ENCODE measurements at places on chromosomes 4 and X.

DNA sequence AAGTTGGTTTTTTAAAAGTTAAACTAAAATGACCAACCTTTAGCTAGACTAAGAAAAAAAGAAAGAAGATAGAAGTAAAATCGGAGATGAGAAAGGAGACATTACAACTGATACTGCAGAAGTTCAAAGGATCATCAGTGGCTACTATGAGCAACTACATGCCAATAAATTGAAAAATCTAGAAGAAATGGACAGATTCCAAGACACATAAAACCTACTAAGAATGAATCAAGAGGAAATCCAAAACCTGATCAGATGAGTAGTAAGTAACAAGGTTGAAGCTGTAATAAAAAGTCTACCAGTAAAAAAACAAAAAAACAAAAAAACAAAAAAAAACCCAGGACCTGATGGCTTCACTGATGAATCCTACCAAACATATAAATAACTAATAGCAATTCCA lies 16.1 kb downstream of the IQCM start:
- no peak for DNase-seq

DNA sequence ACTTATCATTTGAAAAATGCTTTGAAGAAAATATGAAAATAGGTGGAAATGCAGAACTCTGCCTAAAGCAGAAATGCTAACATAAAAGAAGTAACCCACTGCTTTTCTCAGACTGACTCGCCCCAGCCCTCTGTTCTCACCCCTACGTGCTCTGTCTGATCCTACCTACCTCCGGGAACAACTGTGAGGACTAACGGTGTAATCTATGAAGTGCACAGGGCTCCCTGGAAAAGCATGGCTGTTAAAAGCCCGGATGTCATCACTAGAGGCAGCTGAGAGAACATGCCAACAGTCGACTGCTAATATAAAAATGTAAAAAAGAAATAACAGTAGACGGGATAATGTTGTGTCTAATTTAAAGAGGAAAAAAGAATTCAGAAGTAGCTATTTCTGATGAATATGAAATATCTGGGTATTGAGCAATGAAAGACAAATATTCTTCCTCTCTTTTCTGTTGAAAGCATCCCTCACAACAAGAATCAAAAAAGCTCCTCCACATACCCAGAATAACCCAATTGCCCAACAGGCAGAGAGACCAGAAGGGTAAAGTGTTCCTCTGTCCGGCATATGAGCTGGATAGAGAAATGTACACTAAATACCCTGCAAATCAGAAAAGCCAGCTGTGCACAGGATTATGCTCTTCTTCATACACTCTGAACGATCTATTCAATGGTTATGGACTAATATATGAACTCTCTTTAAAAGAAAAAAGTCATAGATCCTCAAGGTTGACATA lies 130.7 kb downstream of the TSPAN5 start:
- DNase-seq, result no peak

DNA sequence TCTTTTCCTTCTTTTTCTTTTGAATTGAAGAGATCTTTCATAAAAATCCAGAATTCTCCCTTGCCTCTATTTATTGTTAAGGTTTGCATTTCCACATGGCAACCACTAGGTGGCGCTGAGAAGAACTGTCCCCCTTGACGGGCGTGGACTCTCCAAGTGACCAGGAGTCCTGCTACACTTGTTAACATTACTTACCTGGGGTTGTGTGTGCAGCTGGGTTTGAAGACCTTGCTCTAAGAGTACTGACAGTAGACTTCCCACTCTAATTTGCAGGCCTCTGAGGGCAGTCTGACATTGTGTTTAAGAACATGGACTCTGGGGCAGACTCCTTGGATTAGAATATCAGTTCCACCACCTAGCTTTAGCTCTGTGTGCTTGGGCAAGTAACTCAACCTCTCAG lies 52.8 kb downstream of the GPRIN3 start:
- no peak for DNase-seq

GRCh38 chr4:146470604-146471003 lies 51.1 kb downstream of the SLC10A7 start:
- no peak for DNase-seq

DNA sequence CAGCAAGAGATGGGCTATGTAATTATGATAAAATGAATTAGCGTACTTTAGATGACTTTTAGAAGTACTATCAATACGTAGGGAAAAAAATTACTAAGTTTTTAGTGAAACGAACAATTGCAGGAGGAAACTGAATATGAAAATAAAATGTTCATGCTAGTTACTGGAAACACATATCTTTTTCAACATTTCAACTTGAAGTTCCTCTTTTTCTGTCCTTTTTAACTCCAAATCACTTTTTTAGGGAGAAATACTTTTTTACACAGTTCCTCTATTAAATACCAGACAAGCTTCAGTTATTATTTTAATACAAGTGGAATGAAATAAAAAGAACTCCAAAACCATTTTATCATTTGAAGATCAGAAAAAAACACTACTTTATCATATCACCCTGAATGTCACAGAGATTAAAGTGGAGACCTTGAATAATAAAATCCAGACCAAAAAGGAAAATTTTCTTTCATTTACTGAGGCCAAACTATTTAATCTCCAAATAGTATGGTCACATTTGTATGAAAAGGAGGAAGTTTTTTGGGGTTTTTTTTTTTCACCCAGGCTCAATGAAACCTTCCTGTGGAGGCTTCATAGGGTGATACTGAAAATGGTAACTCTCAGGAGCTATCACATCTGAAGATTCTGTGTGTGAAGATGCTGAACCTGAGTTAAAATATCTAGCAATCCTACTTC lies 306.2 kb downstream of the INPP4B start:
- no peak for DNase-seq

DNA sequence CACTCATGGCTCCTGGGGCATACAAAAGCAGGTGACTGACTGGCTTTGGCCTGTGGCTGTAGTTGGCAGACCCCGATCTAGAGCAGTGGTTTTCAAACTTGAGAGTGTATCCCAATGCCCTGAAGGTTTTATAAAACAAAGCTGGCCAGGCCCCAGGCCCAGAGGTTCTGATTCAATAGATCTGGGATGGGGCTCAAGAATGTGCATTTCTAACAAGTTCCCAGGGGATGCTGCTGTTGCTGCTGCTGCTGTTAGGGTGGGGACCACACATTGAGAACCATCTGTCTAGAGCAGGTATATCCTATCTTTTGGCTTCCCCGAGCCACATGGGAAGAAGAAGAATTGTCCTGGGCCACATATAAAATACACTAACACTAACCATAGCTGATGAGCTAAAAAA lies 7.3 kb downstream of the AIFM1 start:
- no peak for DNase-seq

- no peak for DNase-seq
Measured at GRCh38 chr4:28148221-28148620, 1287.6 kb downstream of the STIM2 start.

DNA sequence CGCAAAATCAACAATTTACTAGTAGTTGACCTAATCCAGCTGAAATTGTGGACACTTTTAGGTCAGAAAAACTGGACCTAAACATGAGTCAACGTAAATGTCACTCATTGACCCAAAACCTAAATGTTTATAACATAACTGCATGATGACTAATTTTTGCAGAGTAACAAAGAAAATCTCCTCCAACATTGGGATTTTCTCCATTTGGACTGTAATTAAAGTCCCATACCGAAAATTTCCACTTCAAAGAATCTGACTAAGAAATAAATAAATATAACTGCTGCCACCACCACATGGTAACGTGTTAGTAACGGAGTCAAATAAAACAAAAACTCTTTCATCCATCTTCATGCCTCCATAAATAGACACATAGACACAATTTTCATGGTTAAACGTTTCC lies 1.9 kb downstream of the ADGRA3 start:
- peak; percentile 55 for DNase-seq

DNA sequence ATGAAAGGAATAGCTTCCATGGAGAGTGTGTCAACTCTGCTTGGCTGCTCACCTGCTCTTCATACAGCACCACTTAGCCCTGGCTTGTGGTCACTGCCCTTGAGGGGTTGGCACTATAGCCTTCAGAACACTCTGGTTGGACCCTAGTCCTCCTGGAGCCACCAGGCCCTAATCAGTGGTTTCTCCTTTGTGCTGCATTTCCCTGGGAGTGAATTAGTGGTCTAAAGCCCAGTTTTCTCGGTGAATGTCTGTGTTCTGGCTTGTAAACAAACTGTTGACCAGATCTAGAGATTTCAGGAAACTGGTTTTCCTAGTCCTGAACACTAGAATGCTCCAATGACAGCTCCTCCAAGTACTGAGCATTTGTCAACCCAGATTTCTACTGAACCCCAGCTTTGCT lies 28.6 kb upstream of the TMEM154 start:
- no peak for DNase-seq

DNA sequence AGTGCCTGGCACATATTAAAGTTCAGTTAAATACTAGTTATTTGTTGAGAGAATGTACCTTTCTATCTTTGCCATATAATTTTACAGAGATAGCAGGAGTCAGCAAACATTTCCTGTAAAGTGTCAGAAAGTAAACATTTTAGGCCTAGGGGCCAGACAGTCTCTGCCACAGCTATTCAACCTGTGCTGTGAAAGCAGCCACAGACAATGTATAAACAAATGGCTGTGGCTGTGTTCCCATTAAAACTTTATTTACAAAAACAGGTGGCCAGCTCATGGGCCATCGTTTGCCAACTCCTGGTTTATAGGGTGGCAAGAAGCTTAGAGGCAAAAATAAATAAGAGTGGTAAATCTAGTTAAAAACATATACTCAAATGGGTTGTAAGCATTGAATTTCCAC lies 34.0 kb upstream of the BRS3 start:
- DNase-seq, result no peak

- no peak for DNase-seq
Measured at GRCh38 chr4:899556-899906, 32.6 kb downstream of the GAK start.

DNA sequence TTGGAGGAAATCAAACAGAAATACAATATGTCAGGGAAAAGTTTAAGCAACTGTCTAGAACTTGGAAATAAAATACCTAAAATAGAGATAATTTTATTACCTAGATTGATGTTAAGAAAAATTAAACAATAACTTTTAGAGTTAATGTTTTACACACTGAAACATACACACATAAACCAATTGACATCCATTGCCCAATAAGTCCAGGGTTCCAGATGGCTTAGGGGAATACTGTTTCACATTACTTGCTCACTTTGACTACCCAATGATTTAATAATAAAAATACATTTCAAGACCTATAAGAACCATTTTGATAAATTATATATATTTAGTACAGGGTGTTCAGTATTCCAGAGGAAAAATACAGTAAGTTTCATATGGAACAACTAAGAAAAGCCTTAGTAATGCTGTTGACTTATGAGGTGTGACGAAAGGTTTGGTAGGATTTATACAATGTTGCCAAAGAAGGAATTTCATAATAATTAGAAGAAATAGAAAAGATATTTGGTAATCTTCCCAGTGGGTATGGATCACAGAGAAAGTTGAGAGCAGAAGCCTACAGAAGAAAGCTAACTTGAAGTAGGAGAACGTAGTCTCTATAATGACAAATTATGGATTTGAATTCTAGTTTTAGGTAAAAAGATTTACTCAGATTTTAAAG lies 23.0 kb upstream of the UGT2B4 start:
- DNase-seq, result no peak

GRCh38 chrX:72146527-72146926 lies 14.8 kb upstream of the RTL5 start:
- no peak for DNase-seq

DNA sequence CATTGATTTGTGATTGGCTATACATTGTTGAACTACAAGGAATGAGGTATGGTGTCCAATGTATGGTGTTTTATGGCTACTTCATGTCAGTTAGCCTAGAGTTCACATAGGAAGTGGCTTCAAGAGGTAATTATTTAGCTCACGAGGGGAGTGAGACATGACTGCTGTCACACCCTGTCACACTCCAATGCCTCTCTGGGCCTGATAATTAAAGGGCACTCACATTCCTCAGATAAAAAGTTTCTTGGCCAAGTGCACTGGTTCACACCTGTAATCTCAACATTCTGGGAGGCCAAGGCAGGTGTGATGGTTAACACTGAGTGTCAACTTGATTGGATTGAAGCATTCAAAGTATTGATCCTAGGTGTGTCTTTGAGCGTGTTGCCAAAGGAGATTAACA lies 65.0 kb upstream of the DDX60 start:
- no peak for DNase-seq

- no peak for DNase-seq
Measured at GRCh38 chr4:188780686-188781085, 641.4 kb downstream of the TRIML1 start.

- no peak for DNase-seq
Measured at GRCh38 chr4:127629371-127629770, 3.4 kb upstream of the INTU start.

- no peak for DNase-seq
Measured at GRCh38 chr4:167838686-167839085, 253.7 kb upstream of the ANXA10 start.

- peak; percentile 38 for DNase-seq
Measured at GRCh38 chrX:87517571-87518141, at the start of gene KLHL4. TSS of gene KLHL4 (plus strand) at chrX:87517802. CDS start at chrX:87517894, 92 bp downstream.

DNA sequence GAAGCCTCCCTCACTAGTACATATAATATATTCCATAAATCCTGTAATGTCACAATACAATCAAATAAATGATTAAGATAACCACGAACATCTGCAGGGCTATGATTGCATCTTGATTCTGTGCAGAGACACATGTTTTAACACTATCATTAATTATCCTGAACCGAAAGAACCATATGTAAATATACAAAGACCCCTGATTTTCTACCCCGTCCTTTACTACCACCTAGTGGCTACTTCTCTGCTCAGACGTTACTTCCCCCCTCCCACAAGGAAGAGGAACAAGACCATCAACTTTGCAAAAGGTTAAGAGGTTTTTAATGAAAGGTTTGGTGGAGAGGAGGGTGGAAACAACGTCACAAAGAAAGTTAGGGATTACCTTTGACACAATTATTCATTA lies 134.0 kb downstream of the COL4A6 start:
- DNase-seq, result no peak

GRCh38 chrX:152024710-152025109 lies 50.2 kb upstream of the GABRE start:
- DNase-seq, result no peak

DNA sequence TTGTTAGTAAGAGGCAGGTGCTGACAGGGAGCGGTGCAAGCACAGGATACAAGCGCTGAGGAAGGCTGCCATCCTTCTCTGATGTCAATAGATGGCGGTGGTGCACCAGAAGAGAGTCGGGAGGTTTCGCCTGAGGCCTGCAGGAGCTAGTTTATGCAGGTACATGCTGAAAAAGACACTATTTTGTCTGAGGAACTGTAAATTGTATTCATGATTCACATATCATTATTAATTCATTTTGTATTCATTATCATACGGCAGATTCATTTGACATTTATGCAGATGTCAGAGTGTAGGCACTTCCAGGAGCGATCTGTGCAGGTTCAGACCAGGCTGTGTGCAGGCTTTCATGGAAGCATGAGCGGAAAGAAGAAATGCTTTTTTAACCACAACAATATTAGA lies 824.0 kb downstream of the STIM2 start:
- DNase-seq, result no peak

- no peak for DNase-seq
Measured at GRCh38 chr4:87055311-87055710, 120.5 kb downstream of the AFF1 start.

GRCh38 chrX:2608638-2609430 lies 82.3 kb upstream of the CD99 start:
- DNase-seq, result peak; percentile 54

Measured in AG04450 (cell line).